Head of caudate nucleus (tissue), 42 donors: ENCODE measurements at places on chromosomes 16 and 17.

DNA sequence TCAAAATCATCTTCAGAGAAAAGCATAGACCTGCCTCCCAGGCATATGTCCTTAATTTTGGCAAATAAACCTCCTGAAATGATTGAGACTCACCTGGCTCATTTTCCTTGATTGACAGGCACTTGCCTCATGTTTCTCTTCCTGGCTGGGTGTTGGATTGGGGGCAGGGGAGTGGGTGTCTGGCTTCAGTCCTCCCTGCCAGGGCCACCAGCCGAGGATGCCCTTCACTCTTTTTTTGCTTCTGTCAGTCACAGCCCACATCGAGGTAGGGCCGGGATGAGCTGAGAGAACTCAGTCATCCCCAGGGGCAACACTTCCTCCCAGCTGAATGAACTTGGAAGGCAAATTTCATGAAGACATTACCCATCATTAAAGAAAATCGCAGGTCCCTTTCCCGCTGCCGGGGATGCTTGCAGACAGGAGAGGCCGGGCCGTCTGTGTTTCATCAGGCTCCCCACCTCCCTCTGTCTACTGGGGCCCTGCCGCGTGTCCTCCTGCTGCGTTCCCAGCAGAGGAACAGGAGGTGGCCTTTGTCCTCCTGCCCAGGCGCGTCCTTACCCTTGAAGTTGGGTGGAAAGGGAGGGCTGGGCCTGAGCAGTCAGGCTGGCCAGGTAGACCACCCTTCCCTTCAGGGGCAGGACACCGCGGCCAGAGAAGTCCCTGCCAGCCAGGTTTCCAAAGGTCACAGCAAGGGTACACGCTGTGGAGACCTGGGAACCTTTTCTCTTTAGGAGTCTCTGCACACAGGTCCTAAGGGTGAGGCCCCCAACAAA is 11.2 kb upstream of the DNAH17 start:
- DNase-seq, result no peak

GRCh38 chr16:31871510-31871909 is 2.1 kb upstream of the ZNF267 start:
- DNase-seq, result no peak

- DNase-seq, result no peak
Measured at GRCh38 chr17:69551212-69552010, 136.9 kb downstream of the MAP2K6 start.

- DNase-seq, result peak; percentile 69
Measured at GRCh38 chr17:68248199-68248825, 469 bp downstream of the AMZ2 start.

DNA sequence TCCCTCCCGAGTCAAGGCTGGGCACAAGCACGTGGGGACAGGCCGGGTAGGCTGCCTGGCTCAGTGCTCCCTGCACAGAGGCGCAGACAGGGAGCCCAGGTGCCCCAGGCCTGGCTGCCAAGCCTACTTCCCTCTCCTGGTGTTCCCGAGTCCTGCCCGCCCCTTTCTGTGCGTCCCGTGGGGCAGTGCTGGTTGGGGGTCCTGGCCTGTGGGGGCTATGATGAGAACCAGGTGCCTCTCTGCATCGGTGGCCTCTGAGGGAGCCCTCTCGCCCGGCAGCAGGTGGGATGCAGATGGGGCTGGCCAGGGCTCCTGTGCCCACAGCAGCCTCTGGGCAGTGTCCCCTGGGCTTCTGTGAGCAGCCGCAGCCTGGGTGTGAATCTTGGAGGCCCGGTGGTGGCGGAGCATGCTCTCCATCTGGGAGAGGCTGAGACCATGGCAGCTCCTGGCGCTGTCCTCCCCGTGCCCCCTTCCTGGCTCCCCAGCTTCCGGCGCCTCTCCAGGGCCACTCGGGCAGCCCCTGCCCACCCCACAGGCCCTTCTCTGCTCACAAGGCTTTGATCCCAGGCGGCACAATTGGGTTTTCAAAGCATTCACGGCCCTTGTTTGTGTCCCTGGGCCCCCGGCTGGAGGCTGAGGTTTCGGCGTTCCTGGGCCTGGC is 7.2 kb downstream of the CENPX start:
- no peak for DNase-seq

DNA sequence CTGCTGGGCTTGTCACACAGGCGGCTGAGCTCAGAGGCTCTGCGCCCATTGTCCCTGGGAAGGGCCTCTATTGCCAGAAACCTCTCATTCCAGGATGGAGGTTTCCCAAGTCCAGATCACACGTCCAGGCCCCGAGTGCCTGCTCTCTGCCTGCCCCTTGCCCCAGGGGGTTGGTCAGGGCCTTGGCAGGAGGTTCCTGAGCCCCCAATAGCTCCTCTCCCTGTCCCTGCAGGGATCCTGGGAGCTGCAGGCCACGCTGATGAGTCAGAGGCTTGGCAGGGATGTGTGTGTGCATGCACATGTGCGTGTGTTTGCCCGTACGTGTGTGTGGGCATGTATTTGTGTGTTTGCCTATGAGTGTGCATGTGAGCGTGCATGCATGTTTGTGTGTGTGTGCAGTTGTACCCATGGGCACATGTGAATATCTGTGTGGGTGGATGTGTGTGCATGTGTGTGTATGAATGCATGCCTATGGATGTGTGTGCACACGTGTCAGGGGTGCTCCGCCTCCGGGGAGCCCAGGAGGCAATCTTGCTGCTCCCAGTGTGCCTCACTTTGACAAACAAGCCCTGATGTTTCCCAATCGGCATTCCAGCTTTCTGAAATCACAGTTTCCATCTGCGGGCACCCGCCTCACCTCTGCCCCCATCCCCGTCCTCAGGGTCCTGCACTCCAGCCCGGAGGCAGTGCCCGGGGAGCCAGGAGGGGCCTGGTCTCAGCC is 98.4 kb upstream of the GSE1 start:
- peak; percentile 43 for DNase-seq

GRCh38 chr16:55021595-55022475 is 91.2 kb downstream of the IRX5 start:
- DNase-seq, result no peak
